SJSA1 (cell line): ENCODE measurements at places on chromosomes 5 and 9.

GRCh38 chr5:124790301-124790894 lies 44.0 kb upstream of the ZNF608 start:
- no peak for DNase-seq

GRCh38 chr5:107985144-107985543 lies 314.4 kb upstream of the EFNA5 start:
- no peak for DNase-seq

DNA sequence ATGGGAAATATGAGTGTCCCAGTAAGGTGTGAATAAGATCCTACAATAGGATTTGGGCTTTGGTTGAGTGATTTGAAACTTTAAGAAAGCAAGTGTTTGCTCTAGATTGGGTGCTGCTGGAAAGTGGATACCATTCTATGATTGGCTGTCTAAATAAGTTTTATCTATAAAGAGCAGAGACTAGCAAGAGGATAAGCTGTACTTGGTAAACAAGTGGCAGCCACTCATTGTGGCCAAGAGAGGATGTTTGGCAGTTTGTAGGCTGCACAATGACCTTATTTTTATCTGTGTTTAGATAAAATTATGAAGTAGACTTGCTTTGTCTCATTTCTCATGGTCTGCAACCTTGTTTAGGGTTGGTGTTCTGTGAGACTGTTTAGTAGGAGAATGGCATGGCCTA lies 341.6 kb upstream of the PIK3R1 start:
- DNase-seq, result no peak

DNA sequence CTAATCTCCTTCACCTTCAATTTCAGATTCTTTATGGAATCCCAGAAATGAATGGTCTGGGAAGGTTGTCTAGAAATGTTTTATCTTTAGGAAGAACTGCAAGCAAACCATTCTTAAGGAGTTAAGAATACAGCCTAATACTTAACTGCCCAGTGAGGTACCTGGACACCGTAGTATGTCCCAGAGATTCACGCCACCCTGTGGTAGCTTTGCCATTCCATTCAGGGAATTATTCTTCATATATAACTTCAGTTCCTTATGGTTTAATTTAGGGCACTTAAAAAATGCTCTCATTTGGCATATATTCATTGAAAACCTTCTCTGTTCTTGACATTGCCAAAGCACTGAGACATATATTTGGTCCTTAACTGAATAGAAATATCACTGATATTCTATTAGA lies 49.7 kb downstream of the ACTBL2 start:
- DNase-seq, result no peak

GRCh38 chr9:126417043-126417442 lies 90.4 kb downstream of the MVB12B start:
- no peak for DNase-seq

- DNase-seq, result no peak
These were observed 396.5 kb upstream of the TNC start for GRCh38 chr9:115514454-115514853.

GRCh38 chr9:123112015-123112975 lies 78.8 kb downstream of the GPR21 start:
- DNase-seq, result no peak

DNA sequence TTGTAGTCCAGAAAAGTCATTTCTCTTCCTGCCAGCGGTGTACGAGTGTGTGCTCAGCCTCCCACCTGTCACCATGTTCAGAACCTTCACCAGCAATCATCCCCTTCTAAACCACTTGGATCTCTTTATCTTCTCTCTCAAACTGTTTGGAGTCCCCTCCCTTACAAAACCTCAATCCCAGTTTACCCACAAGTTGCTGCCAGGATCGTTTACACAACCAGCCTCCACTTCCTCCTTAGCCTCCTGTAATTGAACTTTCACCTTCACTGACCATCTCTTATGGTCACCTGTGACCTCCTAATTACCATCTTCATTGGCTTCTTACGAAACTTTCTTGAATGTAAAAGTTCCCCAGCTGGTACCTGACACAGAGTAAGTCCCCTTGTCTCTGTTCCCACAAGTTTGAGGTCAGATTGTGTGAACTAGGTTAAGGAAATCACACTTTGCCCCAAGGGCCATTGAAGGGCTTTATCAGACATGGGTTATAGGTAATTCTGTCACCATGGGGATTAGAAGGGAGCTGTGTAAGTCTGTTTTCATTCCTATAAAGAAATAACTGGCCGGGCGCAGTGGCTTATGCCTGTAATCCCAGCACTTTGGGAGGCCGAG lies 20.0 kb downstream of the RNF44 start:
- DNase-seq, result no peak

- DNase-seq, result no peak
These were observed 7.8 kb upstream of the DNAJC18 start for GRCh38 chr5:139446956-139447779.

DNA sequence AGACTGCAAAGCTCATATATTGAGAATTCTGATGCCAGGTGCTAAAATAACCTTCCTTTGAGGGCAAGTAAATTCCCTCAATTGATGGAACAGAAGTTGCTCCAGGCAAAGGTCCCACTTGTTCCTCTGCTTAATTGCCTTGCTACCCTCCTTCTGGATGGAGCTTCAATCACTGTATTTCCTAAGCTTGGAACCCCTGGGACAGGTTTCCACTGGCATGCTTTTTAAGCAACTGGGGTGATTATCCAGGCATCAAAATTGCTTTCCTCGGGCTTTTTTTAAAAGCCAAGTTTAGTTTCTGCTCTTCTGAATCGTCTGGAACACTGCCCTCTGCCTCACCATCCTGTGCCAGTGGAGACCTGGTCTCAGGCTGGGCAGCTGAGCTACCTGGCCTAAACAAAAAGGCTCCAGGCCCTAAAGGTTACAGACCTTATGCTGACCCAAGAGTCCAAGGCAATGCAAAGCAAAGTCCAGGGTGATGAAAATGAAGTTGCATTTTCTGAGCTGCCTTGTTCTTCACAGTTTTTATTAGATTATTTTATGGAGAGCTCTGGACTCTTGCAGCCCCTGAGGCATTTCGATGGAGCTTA lies 167.9 kb upstream of the CD180 start:
- DNase-seq, result no peak

DNA sequence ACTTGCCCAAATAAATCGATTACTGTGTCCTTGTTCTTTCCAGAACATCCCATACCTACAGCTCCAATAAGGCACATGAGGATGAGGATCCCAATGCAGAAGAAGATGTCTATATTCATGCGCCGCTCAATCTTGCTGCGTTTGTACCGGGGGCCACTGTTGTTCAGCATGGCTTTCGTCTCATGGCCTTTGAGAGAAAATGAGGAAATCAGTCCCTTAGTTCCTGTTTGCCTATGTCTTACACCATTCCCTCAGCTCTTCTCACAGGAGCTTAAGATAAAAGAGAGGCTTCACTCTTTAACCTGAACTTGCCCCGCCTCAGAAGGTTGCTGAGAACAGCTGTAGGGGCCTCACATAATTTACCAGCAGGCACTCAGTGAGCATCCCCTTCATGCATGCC lies 211.6 kb downstream of the ATP10B start:
- DNase-seq, result no peak

DNA sequence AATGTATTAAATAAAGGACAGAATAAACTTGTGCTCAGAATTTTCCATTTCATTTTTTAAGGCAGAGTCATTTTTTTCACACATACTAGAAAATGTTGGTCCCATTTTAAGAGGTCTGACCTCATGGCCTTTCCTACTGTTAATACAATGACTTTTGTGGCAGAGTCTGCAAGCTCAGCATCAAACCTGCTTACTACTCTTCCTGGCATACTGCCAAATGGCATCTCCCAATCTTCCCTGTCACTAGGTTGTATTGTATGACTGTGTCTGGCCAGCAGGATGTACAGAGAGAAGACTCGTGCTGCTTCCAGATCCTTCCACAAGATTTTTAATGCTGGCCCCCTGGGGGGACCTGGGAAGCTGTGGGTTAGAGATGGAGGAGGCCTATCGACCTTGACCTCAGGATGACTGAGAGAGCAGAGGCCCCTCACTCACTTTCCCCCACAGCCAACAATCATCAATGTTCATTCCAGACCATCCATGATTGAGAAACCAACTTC lies 64.7 kb downstream of the BARX1 start:
- no peak for DNase-seq

DNA sequence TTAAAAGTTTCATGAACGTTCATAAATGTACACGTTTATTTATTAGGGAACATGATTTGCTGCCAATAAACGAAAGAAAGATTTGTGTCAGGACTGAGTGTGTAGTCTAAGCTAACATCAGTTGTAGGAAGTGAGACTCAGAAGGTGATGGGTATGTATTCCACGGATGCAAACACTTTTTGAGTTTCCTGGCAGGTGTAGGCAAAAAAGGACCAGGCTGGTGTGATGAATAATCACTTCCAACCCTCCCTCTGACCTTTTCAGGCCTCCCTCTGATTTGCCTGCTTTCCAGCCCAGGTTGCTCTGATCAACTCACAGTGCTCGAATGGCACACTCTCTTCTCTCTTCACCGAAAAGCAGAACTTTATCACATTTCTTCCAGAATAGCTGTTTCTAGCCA lies 51.8 kb downstream of the BASP1 start:
- DNase-seq, result no peak

DNA sequence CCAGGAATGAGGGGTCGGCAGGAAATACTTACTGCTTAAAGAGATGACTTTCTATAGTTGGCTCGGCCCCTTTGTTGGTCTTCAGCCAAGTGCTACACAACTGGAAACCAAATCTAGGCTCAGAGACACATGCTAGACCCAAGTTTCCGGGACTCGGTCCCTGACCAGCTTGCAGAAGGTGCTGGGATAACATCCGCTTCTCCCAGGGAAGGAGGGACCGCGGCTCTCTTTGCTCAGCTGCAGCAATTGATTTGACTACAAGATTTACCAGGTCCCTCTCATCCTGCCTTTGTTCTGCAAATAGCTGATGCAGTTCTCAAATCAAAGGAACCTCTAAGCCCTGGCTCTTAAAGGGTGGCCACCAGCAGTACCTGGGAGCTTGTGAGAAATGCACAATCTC lies 314.7 kb downstream of the MLLT3 start:
- no peak for DNase-seq

GRCh38 chr5:179295778-179296149 lies 49.5 kb downstream of the ADAMTS2 start:
- DNase-seq, result no peak

DNA sequence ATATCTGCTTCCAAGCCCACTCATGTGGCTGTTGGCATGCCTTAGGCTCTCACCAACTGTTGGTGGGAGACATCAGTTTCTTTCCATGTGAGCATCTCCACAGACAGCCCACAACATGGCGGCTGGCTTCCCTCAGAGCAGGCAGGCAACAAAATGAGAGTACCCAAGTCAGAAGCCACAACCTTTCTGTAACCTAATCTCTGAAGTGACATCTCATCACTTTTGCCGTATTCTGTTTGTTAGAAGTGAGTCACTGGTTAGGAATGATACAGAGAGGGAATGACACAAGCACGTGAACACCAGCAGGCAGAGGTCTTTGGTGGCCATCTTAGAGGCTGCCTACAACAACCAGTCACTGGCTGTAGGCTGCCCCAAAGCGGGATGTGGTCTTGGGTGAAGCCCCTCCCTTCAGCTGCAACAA lies 88.6 kb upstream of the RASGRF2 start:
- peak; percentile 55 for DNase-seq
